Thymus (tissue), 14 donors: ENCODE measurements at places on chromosomes 16 and 17. TPM values are rescaled to one million over a fixed set of nuclear protein-coding genes. Genes with fewer than 3 reads are reported as not detected.

Gene CSNK1D
- 16.2 TPM for total RNA-seq

GRCh38 chr17:27378482-27379175 is 77.6 kb upstream of the KSR1 start:
- H3K36me3 ChIP-seq, result no peaks in the 10 kb centered on the region
- no peak overlapping the region for H3K4me3 ChIP-seq
- no peaks in the 10 kb centered on the region for H3K4me1 ChIP-seq
- no peak for DNase-seq
- H3K27ac ChIP-seq, result no peak overlapping the region

DNA sequence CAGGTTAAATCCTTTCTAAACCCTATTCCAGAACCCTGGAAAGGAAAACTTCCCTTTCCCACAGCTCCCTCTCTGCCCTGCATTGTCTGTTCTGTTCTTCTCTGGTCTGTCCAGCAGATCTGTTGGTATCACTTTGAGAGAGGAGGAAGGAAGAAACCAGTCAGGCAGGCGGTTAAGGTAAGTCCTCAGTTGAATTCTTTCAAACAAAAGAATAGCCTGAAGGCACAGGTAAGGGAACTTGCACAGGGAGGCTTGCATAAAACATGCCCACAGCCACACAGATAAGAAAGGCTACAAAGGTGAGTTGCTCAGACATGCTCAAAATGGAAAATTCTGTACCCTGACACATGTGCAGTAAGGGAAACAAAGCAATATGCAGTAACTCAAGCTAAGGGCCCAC is 595.7 kb upstream of the CDH5 start:
- H3K27ac ChIP-seq, result no peak overlapping the region
- H3K4me1 ChIP-seq, result no peaks in the 10 kb centered on the region
- DNase-seq, result no peak
- no peaks in the 10 kb centered on the region for H3K36me3 ChIP-seq
- no peaks in the 10 kb centered on the region for H3K27me3 ChIP-seq

DNA sequence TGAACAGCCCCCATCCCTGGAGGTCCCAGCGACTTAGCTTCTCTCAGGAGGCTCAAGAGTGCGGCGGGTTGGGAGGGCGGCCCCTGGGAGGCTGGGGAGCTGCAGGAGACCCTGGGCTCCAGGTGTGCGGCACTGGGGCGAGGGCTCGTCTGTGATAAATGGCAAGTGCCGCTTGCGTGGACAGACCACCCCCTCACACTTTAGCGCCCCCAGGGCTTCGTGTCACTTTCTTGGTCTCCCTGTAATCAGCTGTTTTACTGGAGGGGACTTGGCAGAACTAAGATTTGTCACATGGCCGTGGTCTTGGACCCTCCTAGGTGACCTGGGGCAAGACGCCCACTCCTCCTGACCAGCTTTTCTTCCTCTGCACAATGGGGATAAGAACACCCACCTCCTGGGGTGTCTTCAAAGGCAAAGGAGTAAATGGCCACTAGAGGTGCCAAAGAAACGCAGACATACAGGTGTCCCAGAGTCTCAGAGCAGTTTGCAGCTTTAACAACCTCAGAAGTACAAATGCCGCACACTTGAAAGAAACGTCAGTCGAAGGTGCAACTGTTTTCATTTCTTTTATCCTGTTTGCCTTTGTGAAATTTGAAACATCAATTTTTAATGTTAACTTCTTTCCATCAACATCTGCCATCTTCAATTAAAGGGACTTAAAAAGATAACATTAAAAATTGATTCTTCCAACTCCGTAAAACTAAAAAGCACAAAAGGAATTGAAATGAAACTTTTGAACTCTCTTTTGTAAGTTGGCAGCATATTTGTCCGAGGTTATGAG is 946 bp downstream of the OSGIN1 start:
- H3K27me3 ChIP-seq, result peaks cover 27% of the 10 kb centered on the region
- H3K4me1 ChIP-seq, result peaks cover 22% of the 10 kb centered on the region
- H3K4me3 ChIP-seq, result no peak overlapping the region
- no peak overlapping the region for H3K27ac ChIP-seq

- H3K27me3 ChIP-seq, result no peaks in the 10 kb centered on the region
- peaks cover 32% of the 10 kb centered on the region for H3K36me3 ChIP-seq
- no peak for DNase-seq
Measured at GRCh38 chr17:61884864-61885263, 21.5 kb upstream of the BRIP1 start.

DNA sequence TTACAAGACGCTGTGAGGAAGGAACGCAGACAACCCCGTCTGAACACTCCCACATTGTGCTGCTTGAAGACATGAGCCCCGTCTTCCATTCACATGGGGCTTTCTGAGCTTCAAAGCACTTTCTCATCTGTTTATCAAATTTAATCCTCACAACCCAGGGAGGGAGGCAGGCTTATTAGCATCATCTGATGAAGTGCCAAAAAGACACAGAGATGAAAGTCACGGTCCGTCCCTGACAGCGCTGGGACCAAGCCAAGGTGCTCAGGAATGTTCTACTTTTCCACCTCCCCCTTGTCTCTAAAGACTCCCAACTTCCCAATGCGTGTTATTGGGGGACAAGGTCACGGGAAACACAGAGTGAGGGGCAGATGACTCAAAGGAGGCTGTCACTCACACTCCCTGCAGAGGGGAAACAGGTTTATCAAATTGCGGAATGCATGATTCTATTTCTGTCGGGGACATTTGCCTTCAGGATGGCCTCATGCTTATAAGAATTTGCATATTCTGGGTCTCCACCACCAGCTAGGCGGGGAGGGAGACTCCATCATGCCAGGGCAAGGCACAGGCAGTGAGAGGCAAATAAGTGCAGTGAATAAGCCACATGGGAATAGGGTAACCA is 10.7 kb downstream of the XYLT1 start:
- no peak overlapping the region for H3K4me3 ChIP-seq
- H3K36me3 ChIP-seq, result no peaks in the 10 kb centered on the region
- peaks cover 33% of the 10 kb centered on the region for H3K4me1 ChIP-seq
- H3K27me3 ChIP-seq, result no peaks in the 10 kb centered on the region
- no peak overlapping the region for H3K27ac ChIP-seq

DNA sequence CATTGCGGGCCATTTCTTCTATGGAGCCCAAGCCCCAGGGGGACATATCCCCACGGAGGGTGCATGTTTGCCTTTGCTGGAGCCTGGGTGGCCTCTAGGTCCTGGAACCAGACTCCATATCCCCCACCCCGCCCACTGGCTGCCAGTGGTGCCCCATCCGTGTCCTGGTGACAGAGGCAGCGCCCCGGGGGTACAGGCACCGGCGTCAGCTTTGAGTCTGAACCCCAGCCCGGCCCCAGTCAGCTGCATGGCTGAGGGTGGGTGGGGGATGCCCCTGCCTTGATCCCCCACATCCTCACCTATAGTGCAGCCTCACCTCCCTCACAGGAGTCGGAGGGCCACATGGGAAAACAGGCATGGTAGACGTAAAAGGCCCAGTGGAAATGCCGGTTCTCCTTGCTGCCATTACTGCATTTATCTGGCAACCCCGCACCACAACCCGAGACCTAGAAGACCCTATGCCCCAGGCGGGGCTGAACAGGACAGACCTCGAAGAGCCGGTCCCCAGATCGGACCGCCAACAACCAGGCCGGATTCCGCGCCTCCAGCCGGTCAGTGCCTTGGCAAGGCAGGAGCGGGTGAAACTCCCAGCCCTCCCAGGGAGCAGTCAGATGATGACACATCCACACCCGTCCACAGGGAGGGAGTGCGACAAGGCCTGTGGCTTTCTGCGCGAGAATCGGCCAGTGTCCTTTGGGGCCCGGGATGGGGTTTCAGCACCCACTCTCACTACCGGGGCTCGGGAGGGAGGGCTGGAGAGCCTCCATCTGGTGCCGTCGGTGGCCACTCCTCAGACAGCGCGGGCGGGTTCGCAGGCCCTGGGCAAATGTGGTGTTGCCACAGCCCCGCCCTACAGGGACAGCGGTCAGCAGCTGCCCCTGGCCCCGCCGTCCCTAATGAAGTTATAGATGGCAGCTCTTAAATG is 11.9 kb upstream of the SSTR5 start:
- H3K4me1 ChIP-seq, result no peaks in the 10 kb centered on the region
- no peak for DNase-seq
- no peak overlapping the region for H3K27ac ChIP-seq
- no peak overlapping the region for H3K4me3 ChIP-seq
- H3K36me3 ChIP-seq, result no peaks in the 10 kb centered on the region

- H3K4me1 ChIP-seq, result no peaks in the 10 kb centered on the region
- no peaks in the 10 kb centered on the region for H3K27me3 ChIP-seq
- no peak overlapping the region for H3K4me3 ChIP-seq
Measured at GRCh38 chr16:82943371-82943770, 316.6 kb downstream of the CDH13 start.

DNA sequence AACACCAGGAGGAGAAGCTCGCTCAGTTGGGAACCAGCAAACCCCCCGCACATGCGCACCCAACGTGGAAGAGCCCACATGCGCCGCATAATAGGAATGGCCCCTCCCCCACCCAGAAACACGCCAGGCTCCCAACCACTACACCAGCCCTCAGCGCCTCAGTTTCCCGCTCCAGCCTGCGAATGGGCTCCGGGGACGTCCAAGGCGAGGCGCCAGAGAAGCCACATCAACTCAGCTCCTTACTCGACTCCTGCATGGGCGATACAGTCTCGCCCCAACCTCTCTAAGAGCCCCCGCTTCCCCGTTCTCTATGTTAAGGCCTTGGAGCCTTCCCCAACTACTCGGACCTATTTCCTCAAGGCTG is 504 bp downstream of the SRSF1 start:
- DNase-seq, result no peak
- H3K27ac ChIP-seq, result peak overlapping the region; percentile 93
- peaks cover 23% of the 10 kb centered on the region for H3K4me1 ChIP-seq
